ENCODE measurements at places on chromosomes 3 and 15. TPM values are rescaled to one million over a fixed set of nuclear protein-coding genes. Genes with fewer than 3 reads are reported as not detected.

DNA sequence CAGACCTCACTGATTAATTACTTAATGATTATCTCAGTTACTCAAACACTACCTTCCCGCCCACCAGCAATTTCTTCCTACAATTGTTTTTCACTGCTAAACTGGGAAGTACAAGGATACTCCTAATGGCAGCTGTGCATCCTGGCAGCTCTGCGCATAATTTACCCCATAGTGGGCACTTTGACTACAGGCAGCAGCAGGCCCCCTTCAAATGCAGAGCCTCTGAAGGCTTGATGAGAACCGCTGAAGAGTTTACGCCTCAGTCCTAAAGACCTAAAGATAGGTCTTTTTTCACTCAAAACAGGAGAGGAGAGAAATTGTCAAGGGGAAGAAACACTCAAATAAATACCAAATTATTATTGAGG lies 10.7 kb downstream of the CCDC32 start:
- H3K4me3 ChIP-seq = no peak overlapping the region
- DNase-seq = no peak
- H3K36me3 ChIP-seq = peaks cover 85% of the 10 kb centered on the region
- no peaks in the 10 kb centered on the region for H3K27me3 ChIP-seq
- no peak overlapping the region for H3K27ac ChIP-seq
- H3K4me1 ChIP-seq = peaks cover 6% of the 10 kb centered on the region

DNA sequence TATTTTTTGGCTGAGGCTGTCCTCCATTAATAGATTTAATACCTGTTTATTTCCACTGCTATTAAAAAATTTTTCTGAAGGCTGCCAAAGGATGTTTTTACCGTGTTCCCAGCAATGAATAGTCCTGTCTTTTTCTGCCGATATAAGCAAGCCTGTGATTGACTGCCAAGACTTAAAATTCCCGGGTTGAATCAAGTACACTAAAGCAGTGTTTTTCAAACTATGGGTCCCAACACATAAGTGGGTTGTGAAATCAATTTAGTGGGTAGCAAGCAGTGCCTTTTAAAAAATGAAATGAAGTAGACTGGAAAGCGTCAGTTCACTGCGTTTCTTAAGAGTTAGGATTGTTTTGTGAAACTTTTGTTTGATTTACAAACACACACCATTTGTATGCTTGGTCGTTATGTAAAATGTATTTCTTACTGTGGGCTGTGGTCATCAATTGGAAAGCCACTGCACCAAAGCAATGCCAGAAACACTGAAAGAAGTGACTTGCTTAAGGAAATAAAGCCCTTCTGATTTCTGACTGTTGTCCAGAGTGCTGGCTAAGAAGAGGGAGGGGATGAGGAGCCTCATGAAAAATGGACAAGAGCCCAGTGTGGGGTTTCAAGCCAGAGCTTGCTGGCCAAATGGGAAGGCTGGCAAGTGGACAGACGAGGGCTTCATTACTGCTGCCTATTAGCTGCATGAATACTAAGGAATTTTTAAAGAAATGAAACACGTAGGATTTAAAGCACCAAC lies 206.0 kb downstream of the THRB start:
- H3K4me3 ChIP-seq = no peak overlapping the region
- H3K4me1 ChIP-seq = peaks cover 22% of the 10 kb centered on the region
- H3K27me3 ChIP-seq = no peaks in the 10 kb centered on the region
- no peaks in the 10 kb centered on the region for H3K36me3 ChIP-seq

DNA sequence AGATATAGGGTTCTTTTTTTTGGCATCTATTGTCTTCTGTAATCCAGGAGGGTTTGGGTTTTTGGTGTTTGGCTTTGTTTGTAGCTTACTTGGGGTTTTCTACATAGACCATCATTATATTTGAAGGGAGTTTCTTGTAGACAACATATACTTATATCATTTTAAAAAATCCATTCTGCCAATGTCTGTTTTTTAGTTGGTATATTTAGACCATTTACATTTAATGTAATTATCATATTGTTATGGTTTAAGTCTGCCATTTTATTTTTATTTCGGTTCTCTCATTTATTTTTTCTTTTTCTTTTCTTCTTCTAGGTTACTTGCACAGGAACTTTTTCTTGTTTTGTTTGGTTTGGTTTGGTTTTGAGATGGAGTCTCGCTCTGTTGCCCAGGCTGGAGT lies 5.5 kb upstream of the MGLL start:
- no peak overlapping the region for H3K4me3 ChIP-seq
- H3K36me3 ChIP-seq = no peaks in the 10 kb centered on the region
- H3K27me3 ChIP-seq = peaks cover 1% of the 10 kb centered on the region
- no peak for DNase-seq

The TRPM1 gene
- total RNA-seq = not detected

GRCh38 chr3:46186471-46187340 lies 21.4 kb downstream of the CCR1 start:
- H3K27me3 ChIP-seq = no peaks in the 10 kb centered on the region
- DNase-seq = no peak

GRCh38 chr3:55818485-55818884 lies 331.4 kb upstream of the WNT5A start:
- no peak overlapping the region for H3K27ac ChIP-seq
- no peak overlapping the region for H3K4me3 ChIP-seq
- no peaks in the 10 kb centered on the region for H3K36me3 ChIP-seq
- no peaks in the 10 kb centered on the region for H3K4me1 ChIP-seq
- no peaks in the 10 kb centered on the region for H3K27me3 ChIP-seq

GRCh38 chr3:151146731-151147091 lies 56.3 kb downstream of the GPR171 start:
- H3K4me3 ChIP-seq = no peak overlapping the region
- peaks cover 7% of the 10 kb centered on the region for H3K4me1 ChIP-seq
- no peak overlapping the region for H3K27ac ChIP-seq
- DNase-seq = no peak

The KLHDC8B gene
- total RNA-seq = 20.6 TPM

DNA sequence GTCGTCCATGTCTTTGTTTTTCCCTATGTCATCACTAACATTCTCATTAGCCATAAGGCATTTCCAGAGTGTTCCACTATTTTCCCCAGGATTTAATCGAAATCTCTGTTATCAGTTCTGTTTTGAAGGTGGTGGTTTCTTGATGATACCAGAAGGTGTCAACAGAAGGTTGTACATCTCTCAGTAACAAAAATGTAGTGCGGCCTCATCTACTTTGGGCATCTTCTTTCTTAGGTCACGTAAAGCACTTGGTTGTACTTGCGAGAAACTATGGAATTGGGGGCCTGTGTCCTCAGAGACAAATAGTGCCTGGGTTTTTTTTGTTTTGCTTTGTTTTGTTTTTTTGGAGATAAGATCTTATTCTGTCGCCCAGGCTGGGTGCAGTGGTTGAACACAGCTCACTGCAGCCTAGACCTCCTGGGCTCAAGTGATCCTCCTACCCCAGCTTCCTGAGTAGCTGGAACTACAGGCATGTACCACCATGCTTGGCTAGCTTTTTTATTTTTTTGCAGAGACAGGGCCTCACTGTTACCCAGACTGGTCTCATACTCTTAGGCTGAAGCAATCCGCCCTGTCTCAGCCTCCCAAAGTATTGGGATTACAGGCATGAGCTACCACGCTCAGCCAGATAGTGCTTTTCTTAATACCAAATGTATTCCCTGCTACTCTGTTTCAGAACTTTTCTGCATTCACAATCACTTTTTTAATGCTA lies 61.2 kb upstream of the FURIN start:
- no peaks in the 10 kb centered on the region for H3K36me3 ChIP-seq
- H3K27ac ChIP-seq = no peak overlapping the region
- no peak for DNase-seq
- no peaks in the 10 kb centered on the region for H3K4me1 ChIP-seq
- H3K4me3 ChIP-seq = no peak overlapping the region
- no peaks in the 10 kb centered on the region for H3K27me3 ChIP-seq

- H3K36me3 ChIP-seq = no peaks in the 10 kb centered on the region
- DNase-seq = no peak
- no peaks in the 10 kb centered on the region for H3K4me1 ChIP-seq
- H3K27me3 ChIP-seq = no peaks in the 10 kb centered on the region
- H3K27ac ChIP-seq = no peak overlapping the region
Observed at GRCh38 chr15:56053046-56053400, 59.6 kb upstream of the NEDD4 start.

DNA sequence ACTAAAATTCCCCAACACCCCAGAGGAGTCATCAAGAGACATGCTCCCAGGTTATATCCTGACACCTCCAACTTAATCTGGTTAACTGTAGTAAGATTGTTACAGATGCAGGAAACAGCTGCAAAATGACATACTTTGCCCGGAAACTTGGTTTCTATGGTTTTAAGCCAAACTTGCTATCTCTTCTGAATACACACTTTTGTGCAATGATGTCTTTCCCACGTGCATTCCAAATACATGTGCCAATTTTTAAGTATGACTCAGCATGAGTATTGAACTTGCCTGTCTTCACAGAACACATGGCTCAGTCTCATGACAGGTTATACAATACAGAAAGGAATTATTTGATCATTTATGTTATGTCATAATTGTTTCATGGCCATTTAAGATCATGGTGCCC lies 207.0 kb upstream of the DCBLD2 start:
- DNase-seq = no peak
- no peak overlapping the region for H3K27ac ChIP-seq
- H3K36me3 ChIP-seq = no peaks in the 10 kb centered on the region

DNA sequence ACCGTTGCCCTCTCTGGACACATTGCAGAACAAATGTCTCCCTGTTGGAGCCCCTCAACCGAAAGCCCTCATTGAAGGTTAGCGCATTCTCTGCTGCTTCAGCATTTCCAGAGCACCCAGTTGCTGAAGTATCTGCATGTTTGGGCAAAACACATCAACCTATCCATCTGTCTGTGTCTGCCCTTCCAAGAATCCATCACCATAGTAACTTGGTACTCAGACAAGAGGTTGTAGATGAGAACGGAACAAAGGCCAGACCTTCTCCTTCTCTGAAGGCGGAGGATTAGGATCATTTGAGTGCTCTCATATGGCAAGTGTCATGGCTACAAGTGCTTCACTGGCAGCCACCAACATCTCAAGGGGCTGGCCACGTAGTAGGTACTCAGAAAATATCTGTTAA lies 23.1 kb upstream of the RHO start:
- no peak overlapping the region for H3K27ac ChIP-seq
- no peak overlapping the region for H3K4me3 ChIP-seq
- H3K4me1 ChIP-seq = no peaks in the 10 kb centered on the region
- H3K27me3 ChIP-seq = no peaks in the 10 kb centered on the region
- no peak for DNase-seq

DNA sequence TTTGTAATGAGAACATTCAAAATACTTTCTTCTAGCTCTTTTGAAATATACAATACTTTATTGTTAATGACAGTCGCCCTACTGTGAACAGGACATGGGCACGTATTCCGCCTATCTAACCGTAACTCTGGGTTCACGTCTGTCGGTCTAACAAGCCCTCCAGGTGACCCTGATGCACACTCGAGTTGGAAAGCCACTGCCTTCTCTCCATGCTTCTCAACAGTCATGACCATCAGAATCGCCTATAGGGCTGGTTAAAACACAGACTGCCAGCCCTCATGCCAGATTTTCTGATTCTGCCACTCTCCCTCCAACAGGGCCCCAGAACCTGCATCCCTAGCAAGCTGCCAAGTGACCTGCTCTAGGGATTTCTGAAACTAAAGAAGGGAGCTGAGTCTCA lies 140.2 kb downstream of the FOXP1 start:
- no peak for DNase-seq
- no peaks in the 10 kb centered on the region for H3K36me3 ChIP-seq
- H3K4me3 ChIP-seq = no peak overlapping the region
- no peaks in the 10 kb centered on the region for H3K27me3 ChIP-seq

The HTR3E gene
- total RNA-seq = not detected

The NUP210 gene
- total RNA-seq = 6.2 TPM

DNA sequence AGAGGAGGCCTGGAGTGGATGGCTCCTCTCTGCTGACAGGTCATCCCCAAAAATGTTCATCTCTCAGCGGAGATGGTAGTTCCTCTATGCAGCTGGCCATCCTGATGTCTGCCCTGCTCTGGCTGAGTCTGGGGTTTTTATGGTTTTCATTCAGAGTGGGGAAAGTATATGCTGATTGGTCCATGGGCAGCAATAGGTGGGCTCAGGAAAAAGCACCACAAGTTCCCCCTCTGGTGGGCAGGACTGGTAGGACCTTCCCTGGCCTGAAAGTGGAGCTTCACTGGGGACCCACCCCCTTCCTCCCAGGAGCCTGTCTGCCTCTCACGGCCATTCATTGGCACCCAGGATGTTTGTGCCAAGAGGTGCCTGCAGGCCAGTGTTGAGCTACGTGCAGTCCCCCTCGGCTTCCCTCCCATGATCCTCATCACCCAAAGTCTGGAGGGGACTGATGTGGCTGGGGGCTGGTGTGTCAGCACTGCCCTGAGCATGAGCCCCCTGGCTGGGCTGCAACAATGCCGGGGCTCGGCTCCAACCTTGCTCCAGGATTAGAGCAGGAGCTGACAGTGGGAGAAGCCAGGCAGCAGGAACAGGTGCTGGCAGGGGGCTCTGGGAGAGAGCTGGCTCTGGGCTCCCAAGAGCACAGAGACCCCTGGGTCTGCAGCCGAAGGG lies 13.1 kb upstream of the BLOC1S6 start:
- H3K4me1 ChIP-seq = no peaks in the 10 kb centered on the region
- no peaks in the 10 kb centered on the region for H3K36me3 ChIP-seq
- H3K27ac ChIP-seq = no peak overlapping the region
- DNase-seq = no peak
- no peak overlapping the region for H3K4me3 ChIP-seq

Data from stomach (tissue), 19 donors.